ENCODE measurements at places on chromosomes 16 and 17.

- DNase-seq, result no peak
Observed at GRCh38 chr16:67015313-67015731, 13.6 kb upstream of the CBFB start.

DNA sequence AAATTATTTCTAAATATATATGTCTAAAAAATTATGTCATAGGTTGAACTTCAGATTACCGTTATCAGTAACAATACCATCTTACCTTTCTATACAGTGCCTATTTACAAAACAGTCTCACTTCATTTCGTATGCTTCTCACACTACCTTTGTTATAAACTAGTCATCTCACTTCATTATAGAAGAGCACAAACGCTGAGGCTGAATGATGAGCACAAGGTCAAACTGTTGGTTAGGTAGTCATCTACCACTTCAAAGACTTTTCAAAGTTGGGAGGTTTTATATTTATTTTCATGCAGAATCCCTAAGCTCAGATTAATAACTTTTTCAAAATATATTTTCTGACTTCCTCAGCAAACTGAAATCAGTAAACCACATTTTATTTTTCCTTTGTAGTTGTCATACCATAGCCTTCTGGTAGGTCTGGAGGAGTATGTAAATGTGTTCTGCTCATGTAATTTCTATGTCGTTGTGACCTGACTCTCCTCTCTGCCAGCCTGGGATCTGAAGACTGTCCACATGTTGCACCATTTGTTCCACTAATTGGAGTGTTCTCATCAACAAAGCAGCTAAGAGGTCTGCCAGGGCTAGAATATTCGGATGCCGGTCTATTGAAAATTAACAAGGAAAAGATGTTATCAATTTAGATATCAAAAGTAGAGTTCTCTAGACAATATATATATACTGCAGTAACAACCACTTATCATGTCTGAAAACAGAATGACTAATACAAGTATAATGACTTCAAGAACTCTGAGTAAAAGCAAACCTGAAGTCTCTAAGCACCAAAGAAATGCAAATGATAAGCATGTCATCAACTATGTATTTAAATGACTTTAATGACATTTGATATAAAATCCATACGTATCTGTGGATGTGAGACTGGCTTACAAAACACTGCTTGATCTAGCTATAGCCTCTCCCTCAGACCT, 73.9 kb downstream of the CEP95 start:
- no peak for DNase-seq

GRCh38 chr16:46789499-46790414, 41.2 kb downstream of the C16orf87 start:
- no peak for DNase-seq

GRCh38 chr17:60597297-60597696, 2.7 kb upstream of the PPM1D start:
- DNase-seq, result no peak

DNA sequence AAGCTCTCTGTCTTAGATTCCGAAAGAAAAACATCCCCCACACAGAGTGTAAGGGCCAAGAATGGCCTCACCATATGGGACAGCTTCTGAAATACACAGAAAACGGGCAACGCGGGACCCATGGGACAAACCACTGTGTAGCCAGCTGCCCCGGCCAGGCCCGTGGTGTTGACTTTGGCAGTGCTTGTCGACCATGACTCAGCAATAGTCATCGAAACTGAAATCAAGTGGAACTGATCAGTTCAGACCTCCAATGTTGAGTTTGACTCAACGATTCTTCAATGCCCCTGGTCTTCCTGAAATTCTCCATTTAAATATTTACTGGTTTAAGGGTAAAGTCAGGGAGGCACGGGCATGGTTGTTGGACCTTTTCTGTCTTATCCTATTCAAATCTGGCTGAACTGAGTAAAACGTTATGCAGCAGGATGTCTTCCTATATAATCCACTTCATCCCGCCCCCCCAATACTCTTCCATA, 27.5 kb downstream of the ZFHX3 start:
- no peak for DNase-seq

DNA sequence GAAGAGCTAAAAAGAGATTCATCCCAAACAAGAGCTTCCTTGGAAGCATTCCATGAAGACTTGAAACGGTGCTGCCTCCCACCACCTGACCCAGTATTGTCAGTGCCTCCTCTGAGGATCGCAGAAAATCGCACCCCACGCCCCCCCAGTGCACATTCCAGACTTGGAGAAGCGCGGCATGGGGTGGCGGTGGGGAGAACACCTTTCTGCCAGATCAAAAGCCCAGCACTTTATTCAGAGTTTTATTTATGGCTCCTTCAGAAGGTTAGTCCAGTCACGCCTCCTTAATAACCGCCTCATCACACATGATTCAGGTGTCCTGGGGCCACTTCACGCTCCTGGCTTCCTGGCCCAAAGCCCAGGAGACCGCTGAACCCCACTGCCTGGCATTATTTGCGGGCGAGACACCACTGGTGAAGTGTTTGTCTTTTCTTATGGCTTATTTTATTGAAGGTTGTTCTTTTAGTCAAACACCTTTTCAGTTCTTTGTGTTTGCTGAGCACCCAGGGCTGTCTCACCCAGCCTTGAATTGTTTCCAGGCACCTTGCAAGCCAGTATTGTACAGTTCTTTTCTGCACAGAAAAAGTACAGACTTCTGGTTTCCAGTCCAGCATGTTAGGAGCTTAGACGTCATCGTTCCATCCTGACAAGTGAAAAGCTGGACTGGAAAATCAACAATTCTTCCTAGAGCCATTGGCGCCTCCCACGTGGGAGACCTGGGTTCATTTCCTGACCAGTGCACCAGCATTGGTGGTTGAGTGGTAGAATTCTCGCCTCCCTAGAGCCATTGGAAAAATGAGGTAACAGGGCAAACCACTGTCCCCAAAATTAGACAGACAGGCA, 79.6 kb upstream of the CACNG5 start:
- DNase-seq, result no peak

DNA sequence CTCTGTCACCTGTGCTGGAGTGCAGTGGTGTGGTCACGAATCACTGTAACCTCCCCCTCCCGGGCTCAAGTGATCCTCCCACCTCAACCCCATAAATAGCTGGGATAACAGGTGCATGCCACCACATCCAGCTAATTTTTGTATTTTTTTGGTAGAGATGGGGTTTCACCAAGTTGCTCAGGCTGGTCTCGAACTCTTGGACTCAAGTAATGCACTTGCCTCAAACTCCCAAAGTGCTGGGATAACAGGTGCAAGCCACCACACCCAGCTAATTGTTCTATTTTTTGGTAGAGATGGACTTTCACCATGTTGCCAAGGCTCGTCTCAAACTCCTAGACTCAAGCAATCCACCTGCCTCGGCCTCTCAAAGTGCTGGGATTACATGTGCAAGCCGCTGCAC, 86.5 kb downstream of the STH start:
- no peak for DNase-seq

- DNase-seq, result no peak
Observed at GRCh38 chr17:37708008-37708615, 36.7 kb downstream of the HNF1B start.

GRCh38 chr17:79864617-79865250, 25.5 kb upstream of the CBX4 start:
- DNase-seq, result no peak

DNA sequence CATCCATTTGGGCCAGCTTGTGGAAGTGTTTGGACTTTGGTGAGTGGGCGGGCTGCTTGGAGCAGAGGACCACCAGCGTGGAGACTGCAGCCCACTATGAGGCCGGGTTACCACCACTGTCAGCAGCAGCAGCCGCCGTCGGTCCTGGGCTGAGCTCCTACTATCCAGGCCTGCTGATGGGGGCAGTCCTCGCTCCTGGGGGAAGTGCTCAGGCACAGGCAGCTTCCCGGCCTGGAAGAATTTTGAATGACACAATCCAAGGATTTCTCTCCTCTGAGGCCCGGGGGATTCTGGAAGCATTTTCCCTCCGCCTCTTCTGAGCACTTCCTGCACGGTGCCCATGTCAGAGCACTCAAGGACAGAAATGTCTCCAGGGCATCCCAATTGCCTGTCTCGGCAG, 5.3 kb upstream of the NOD2 start:
- no peak for DNase-seq

DNA sequence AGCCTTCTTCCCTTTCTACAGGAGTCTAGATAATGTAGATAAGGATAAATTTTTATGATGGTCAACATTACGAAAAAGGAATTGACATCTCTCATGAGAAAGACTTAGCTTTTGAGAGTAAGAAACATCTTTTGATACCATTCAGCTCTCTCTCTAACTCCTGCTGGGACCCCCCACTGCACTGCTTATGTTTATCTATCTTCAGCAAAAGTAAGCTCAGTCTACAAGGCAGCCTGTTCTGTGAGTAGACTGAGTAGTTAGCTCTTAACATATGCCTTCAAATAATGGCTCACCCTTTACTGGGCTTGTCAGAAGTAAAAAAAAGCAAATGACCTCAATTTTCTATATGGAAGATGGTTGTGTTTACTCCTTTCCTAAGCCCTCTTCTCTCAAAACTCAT, 372.2 kb upstream of the CDH11 start:
- no peak for DNase-seq

DNA sequence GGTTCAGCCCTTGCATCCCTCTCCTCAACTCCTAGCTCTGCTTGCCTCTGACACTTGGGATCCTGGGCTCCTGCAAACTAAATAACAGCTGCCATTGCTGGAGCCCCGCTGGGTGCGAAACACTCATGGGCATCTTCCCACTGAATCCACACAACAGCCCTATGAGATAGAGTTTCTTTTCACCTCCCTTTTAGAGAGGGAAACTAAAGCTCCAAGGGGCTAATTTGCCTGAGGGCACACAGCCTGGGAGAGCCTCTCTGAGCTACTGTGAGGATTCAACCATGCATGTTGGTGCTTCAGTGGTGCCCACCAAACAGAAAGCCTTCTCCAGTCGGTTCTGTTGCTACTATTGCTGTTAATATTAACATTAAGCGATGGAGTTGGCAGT, 4.0 kb downstream of the ACBD4 start:
- DNase-seq, result no peak

- DNase-seq, result no peak
Observed at GRCh38 chr16:66318505-66318904, 48.0 kb upstream of the CDH5 start.

Data from right renal pelvis (tissue), 4 donors.